LHCN-M2 (cell line): ENCODE measurements at places on chromosomes 2 and 18. TPM values are rescaled to one million over a fixed set of nuclear protein-coding genes. Genes with fewer than 3 reads are reported as not detected.

VWC2L gene
- total RNA-seq: under 0.01 TPM in 1 of 2 replicates, not detected in the other

DSG1 gene
- total RNA-seq: not detected in 2 replicates

LYPD6B gene
- total RNA-seq: 12.1 and 14.6 TPM in 2 replicates

SIX3 gene
- not detected in 2 replicates for total RNA-seq

MAP3K19 gene
- not detected in 2 replicates for total RNA-seq

KHK gene
- 0.51 and 0.52 TPM in 2 replicates for total RNA-seq

PSTPIP2 gene
- total RNA-seq: 8.7 and 10.6 TPM in 2 replicates

UGT1A5 gene
- not detected in 2 replicates for total RNA-seq

NOSTRIN gene
- total RNA-seq: not detected in 2 replicates

COL4A4 gene
- total RNA-seq: not detected in 2 replicates

NDC80 gene
- 64.1 and 90.8 TPM in 2 replicates for total RNA-seq

MBOAT2 gene
- total RNA-seq: 22.6 and 23.5 TPM in 2 replicates

TMEM163 gene
- 0.06 TPM in 2 replicates for total RNA-seq

TUBB8B gene
- total RNA-seq: not detected in 2 replicates

CD8B2 gene
- not detected in 2 replicates for total RNA-seq

CAD gene
- 42.7 and 44.5 TPM in 2 replicates for total RNA-seq

SRD5A2 gene
- total RNA-seq: not detected in 2 replicates

SP140 gene
- 0.34 TPM in 1 of 2 replicates, not detected in the other for total RNA-seq

SGO2 gene
- 43.1 and 48.9 TPM in 2 replicates for total RNA-seq

DNA sequence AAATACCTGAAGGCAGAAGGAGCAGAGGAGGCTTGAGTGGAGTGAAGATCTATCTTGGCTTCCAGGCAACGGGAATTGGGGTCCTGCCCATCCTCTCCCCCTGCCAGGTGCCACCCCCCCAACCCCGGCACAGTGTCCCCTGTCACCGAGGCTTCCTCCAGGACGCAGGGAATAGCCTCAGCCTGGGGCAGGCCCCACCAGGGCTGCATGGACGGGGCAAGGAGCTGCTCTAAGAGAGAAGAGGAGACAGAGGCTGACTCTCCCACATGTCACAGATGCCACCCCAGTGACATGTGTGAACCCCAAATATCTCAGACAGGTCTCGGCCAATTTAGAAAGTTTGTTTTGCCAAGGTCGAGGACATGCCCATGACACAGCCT, 42.1 kb downstream of the PXDN start:
- no peak for DNase-seq

GRCh38 chr18:74140582-74140981, 7.1 kb downstream of the FBXO15 start:
- DNase-seq: no peak

DNA sequence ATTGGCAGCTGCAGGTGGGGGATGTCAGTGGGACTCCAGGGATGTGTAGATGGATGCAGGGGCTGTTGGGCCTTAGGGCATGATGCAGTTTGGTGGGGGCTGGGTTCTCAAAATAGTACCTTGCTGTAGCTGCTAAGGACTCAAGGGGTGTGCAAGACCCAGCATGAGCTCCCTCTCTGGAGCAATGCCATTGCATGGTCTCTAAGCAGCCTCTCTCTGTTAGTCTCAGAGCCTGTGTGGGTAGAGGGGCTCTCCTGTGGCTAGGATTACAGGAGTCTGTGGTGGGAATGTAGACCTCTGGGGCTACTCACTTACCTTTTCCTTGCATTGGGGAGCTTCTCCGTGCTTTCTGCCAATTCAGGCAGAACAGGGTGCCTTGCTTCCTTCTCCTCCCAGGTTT, 228.9 kb downstream of the LPIN1 start:
- DNase-seq: no peak

DNA sequence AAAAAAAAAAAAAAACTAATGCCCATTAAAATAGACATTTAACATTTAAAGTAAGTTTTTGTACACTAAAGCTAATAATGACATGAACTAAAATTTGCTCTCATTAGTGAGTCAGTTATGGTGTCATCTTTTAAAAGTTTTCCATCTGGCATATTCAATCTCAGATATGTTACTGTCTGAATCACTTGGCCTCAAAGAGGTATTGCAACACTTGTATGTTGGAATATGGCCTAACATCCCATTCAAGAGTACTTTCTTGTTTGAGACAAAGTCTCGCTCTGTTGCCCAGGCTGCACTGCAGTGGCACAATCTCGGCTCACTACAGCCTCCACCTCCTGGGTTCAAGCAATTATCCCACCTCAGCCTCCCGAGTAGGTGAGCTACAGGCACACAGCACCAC, 169.7 kb downstream of the TMEM163 start:
- peak; percentile 77 for DNase-seq

DNA sequence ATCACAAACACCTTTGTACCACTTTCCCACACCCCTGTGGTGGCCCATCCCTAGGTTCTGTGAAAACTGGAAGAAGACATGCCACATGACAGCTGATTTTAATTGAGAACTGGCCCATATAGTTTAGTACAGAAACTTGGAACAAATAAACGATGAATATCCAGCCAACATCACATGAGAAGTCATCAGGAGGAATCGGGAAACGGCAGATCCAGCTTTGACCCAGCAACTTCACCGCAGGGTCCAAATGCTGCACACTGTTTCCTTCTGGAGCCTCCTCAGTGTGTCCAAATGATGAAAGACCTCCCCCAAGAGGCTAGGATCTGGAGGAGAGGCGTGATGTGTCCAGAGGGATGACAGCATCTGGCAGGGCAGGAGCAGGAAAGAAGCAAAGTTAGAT, 75.5 kb downstream of the COPS8 start:
- no peak for DNase-seq

DNA sequence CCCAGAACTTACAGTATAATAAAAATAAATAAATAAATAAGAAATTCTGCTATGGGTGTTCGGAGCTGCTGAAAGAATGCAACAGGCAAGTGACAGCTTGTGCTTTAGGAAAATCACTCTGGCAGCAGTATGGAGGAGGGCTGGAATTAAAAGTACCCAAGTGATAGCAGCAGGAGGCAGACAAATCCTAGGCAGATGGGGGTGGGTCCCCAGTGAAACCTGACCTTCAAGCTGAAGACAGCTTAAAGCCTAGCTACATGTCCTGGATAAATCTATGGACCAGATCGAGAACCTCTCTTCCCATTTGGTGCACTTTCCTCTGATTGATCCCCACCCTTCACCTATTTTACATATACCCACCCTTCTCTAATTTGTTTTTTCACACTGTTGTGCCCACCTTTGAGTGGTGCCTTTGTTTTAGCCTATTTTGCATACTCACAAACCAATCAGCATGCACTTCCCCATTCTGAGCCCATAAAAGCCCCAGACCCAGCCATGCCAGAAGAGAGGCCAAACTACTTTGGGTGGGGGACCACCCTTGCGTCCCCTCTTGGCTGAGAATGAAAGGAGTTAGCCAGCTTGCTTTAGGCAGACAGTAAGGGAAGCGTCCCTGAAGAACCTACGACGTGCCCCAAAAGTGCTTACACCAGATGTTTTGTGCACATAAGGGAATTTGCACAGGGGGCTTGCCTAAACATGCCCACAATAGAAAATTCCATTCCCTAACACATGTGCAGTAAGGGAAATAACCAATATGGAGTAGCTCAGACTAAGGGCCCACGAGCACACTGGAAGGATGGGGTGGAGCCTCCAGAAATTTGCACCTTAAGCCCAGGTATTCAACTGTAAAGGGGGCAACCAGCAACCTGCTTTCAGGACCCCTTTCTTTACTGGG, 3.0 kb downstream of the METTL8 start:
- DNase-seq: no peak

DNA sequence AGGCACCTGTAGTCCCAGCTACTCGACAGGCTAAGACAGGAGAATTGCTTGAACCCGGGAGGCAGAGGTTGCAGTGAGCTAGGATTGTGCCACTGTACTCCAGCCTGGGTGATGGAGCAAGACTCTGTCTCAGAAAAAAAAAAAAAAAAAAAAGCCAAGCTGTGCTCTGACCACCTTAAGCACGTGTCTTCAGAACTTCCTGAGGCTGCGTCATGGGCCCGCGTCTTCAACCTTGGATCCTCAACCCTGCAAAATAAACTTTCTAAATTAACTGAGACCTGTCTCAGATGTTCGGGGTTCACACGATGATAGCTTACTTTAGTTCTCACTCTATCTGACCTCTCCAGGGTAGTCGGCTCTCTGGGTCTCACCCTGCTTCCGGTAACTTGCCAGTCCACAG, 65.8 kb upstream of the CABLES1 start:
- no peak for DNase-seq

- DNase-seq: peak; percentile 6
These were observed 90.3 kb downstream of the TACR1 start for GRCh38 chr2:75108937-75109482.

- DNase-seq: peak; percentile 100
These were observed 70.1 kb upstream of the STPG4 start for GRCh38 chr2:47225061-47225783.

DNA sequence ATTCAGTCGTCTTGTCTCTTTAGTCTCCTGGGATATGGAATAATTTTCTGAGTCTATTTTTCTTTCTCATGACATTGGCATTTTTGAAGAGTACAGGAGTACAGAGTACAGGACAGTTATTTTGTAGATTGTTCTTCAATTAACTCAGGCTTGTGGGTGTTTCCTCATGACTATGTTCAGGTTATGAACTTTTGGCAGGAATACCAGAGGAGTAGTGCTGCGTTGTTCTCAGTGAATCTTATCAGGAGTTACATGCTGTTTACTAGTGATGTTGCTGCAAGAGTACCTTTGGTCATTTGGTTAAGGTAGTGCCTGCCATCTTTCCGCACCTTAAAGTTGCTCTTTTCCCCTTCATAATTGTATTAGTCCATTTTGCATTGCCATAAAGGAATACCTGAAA, 41.3 kb upstream of the AGFG1 start:
- DNase-seq: no peak

DNA sequence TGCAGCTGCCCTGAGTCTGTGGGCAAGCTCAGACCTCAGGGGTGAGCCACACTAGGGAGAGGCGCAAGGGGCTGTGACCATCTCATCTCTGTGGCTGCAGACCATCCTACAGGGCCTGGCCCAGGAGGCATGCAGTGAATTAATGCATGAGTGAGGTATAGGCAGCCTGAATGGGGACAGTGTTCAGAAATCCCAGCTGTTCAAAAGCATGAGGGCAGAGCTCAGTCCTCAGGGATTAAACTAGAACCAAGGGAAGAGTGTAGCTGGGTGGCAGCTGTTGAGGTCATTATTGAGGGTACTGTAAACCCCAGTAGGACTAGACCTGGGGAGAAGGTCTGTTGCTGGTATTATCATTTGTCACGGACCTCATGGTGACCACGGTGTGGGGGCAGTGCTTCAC, 17.0 kb downstream of the TMEM177 start:
- DNase-seq: peak; percentile 77

GRCh38 chr2:239905884-239906654, 119.1 kb downstream of the NDUFA10 start:
- DNase-seq: no peak

GRCh38 chr2:11750422-11750821, 4.0 kb downstream of the LPIN1 start:
- DNase-seq: no peak

- DNase-seq: no peak
These were observed 58.3 kb downstream of the LAMA1 start for GRCh38 chr18:7059276-7059675.

DNA sequence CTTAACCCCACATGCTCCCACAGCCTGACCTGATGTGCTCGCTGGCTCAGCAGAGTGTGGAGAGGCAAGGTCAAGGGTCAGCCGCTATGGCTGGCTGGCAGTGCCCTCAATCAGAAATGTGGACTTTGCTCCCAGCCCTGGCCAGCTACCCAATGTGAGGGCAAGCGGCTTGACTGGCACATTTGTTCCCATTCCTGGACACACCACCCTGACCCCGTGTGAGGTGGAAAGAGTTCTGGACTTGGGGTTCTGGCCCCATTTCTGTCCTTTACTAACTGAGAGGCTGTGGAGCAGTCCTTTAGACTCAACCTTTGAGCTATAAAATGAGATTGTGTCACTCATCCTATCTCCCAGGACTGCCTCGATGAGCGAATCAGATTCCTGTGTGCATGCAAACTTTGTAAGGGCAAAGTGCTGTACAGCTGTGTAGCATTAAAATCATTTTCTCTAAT, 9.1 kb downstream of the THNSL2 start:
- no peak for DNase-seq

GRCh38 chr2:165662720-165663119, 131.3 kb downstream of the GALNT3 start:
- DNase-seq: no peak

DNA sequence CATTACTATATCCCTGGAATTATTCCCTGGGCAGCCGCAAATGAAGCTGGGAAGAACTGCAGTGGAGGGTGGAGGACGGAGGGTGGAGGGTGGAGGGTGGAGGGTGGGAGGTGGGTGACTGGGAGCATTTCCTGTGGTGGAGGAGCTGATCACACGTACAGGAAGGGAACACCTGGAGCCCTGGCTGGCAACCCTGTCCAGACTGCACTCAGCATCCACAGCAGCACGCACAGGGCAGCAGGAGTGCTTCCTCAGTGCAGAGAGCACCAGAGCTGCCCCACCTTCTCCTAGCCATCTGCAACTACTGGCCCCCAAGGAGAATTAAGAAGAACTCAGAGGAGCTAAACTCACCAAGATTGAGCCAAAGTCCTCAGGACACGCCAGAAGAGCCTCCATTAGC, 249.9 kb downstream of the EIPR1 start:
- no peak for DNase-seq

- no peak for DNase-seq
These were observed 453.8 kb downstream of the CDH2 start for GRCh38 chr18:27723168-27723567.

DNA sequence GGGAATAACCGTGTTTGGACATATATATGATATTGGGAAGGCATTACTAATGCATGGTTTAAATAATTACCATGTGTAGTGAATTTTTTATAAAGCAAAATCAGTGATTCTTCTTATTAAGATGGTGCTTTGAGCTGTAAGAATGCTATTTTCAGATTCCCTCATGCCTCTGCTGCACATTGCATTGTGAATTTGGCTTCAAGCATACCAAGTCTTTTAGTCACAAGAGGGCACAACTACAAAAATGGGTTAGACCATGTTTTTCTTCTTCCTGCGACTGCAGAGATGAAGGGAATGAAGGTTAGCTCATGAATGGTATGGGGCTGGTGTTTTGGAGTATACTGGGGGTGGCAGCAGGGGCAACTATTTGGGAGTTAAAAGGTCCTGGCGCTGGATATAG, 320.1 kb downstream of the SLC4A3 start:
- peak; percentile 27 for DNase-seq

- no peak for DNase-seq
These were observed 36.6 kb upstream of the CD28 start for GRCh38 chr2:203669820-203670219.
